Transverse colon (tissue), 4 donors: ENCODE measurements at places on chromosomes 5 and 9. TPM values are rescaled to one million over a fixed set of nuclear protein-coding genes. Genes with fewer than 3 reads are reported as not detected.
A peak's percentile ranks its signal among the peaks of the same experiment; 100 is the strongest.

SPAG8 gene
- total RNA-seq: 3.0 TPM

BHMT gene
- total RNA-seq: not detected

NOL6 gene
- total RNA-seq: 11.3 TPM

DNA sequence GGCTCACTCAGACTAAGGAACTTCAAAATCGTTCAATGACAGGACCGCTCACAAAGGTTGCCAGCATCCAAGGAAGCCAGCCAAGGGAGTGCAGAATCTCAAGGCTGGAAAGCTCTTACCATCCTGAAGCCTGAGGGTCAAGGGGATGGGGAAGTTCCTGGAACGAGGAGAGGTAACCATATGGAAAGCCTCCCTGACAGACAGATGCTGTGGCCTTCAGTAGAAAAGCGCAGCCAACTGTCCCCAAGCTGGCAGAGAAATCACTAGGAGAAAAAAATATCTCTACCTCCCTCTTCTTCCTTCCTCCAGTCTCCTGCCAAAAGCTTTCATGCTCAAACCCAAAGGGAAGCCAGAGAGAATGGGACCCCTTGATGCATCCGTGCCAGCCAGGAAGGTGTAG lies 90.5 kb upstream of the RANBP3L start:
- DNase-seq: no peak

DNA sequence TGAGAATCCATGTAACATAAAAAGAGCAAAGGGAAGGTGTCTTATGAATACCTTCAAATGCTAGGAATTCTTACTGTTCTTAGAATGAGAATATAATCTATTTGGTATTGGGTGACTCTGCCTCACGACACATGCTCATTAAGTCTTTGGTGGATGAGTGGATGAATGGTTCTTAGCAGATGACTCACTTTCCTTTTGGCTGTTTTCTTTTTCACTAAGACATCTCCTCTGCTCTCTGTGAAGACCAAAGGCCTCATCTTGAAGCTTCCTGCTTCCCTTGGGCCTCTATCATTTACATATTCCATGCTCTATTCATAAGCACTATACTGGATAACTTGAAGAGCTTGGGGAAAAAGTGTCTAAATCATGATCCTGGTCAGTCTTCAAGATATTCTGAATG lies 468.1 kb downstream of the SPATA31D1 start:
- DNase-seq: no peak

DNA sequence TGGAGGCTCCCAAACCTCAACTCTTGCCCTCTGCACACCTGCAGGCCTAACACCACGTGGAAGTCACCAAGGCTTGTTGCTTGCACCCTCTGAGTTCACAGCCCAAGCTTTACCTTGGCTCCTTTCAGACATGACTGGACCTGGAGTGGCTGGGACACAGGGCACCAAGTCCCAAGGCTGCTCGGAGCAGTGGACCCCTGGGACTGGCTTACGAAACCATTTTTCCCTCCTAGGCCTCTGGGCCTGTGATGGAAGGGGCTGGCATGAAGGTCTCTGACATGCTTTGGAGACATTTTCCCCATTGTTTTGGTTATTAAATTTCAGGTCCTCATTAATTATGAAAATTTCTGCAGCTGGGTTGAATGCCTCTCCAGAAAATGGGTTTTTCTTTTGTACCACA lies 994.4 kb upstream of the NUDT12 start:
- no peak for DNase-seq

DNA sequence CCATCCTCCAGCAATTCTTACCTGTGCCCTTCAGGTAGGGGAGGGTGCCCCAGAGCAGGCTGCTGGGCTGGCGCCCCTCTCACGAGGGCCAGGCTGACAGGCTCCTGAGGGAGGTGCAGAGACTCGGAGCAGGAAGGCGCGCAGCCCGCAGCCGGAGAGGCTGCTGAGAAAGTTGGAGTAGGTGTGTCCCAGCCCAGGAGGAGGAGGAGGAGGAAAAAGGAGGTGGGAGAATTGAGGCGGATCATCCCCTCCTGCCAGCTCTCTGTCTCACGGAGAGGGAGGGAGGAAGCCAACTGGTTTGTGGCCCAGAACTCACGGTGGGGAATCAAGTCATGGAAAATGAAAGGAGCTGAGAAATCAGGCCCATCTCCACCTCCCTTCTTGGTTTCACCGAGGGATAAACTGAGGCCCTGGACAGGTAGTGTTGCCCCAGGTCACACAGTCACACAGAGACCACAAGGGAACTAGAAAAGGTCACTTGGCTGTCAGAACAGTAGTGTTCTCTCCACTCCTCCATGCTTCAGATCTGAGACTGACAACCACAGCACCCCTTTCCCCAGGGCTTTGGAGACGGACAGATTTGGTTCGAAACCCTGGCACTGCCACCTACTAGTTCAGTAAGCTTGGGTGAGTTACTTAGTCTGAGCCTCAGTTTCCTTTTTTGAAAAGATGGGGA lies at the start of gene FAT2:
Gene FAT2 (minus strand): TSS at position 188 of the 676 bp plus-strand sequence. CDS start 22,400 bp downstream, outside the sequence.
- no peak for DNase-seq

- DNase-seq: peak; percentile 97
Observed at GRCh38 chr5:181191526-181192336, 13.3 kb downstream of the TRIM7 start.

DNA sequence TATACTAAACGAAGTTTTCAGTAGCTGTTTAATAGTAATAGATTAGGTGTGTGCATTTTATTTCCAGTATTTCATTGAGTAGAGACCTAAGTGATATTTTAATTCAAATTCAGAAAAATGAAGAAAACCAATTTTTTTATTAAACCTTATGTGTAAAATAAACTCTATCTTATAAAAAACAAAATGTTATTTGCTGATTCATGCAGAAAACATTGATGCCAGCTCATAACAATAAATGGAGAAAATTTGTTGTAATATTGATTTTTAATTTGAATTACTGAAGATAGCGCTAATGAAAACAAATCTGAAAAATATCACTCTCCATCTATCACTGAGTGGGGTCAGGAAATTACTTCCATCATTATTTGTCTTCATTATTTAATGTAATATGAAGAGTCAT lies 1177.8 kb upstream of the SEMA6A start:
- no peak for DNase-seq
